ENCODE measurements at places on chromosomes 3 and 15. TPM values are rescaled to one million over a fixed set of nuclear protein-coding genes. Genes with fewer than 3 reads are reported as not detected.

Gene STAC
- 6.2 TPM for total RNA-seq

Gene ROPN1
- total RNA-seq = 0.54 TPM

DNA sequence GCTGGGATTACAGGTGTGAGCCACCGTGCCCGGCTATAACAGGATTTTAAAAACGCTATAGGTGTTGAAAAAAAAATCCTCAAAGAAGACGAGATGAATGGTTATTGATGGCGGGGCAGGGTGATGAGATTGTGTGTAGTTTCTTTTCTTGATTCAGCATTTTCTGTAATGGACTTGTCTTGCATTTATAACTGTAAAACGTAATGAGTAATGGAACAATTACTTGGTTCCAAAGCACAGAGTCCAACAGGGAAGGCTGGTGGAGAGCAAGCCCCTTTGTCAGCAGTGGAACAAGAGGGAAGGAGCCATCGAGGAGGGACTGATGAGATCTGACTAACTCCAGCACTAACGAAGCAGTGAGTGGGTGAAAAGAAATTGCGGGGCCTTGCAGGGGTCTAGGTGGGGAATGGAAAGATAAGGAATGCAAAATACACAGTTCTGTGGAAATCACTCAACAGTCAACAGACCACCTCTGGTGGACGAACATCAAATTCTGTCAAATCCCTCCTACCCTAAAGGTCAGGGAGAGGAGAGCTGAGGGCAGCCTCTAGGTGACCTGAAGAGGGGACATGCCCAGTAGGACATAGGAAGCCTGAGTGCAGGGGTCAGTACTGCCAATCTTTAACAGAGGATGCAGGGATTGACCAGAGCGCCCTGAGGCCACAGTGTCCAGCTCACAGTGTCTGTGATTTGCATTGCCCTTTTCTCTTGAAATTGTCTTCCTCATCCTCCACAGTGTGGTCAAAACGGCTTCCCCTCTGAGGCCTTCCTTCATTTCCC is 23.1 kb upstream of the CDCP1 start:
- DNase-seq = no peak

- DNase-seq = no peak
Measured at GRCh38 chr3:128260275-128260674, 107.0 kb downstream of the EEFSEC start.

- no peak for DNase-seq
Measured at GRCh38 chr3:112327371-112327951, 5.5 kb upstream of the CD200 start.

DNA sequence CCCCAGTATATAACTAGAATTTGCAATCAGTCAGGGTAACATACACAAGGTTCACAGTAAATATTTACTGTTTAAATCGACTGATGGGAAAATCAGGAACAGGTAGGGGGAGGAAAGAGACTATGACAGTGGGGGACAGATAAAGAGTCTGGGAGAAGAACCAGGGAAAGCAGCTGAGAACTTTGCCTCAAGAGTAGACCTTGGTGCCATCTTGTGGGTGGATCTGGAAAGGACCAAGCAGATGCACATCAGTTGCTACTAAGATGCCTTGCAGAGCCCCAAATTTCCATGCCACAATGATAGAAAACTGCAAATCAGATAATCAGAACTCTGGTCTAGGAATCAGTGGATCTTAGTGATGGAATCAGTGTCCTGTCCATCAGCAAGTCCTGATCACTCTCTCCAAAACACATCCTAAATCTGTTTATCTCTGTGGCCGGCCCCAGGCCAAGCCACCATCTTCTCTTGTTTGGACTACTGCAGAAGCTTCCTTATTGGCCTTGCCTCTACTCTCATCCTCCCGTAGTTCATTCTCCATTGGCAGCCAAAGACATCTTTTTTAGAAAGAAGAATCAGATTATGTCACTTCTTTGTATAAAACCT is 62.7 kb downstream of the PDE8A start:
- peak; percentile 42 for DNase-seq

DNA sequence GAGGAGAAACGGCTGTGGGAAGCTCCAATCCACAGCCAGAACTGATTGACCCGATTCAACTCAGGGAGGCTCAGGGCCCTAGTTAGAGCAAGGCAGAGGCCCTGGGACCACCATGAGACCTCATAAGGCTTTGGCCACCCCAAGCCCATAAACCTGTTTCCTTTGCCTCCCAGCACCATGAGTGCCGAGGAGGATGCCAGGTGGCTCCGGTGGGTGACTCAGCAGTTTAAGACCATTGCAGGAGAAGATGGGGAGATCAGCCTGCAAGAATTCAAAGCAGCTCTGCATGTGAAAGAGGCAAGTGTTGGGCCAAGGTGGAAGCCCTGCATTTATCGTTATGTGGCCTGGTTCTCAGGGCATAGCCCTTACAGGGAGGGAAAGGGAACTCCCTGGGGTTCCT is 11.9 kb downstream of the NOX5 start:
- no peak for DNase-seq

All from kidney (tissue), 22 donors.